ENCODE measurements at places on chromosomes 7 and 10. TPM values are rescaled to one million over a fixed set of nuclear protein-coding genes. Genes with fewer than 3 reads are reported as not detected.

The PNLIPRP2 gene
- total RNA-seq, result not detected

DNA sequence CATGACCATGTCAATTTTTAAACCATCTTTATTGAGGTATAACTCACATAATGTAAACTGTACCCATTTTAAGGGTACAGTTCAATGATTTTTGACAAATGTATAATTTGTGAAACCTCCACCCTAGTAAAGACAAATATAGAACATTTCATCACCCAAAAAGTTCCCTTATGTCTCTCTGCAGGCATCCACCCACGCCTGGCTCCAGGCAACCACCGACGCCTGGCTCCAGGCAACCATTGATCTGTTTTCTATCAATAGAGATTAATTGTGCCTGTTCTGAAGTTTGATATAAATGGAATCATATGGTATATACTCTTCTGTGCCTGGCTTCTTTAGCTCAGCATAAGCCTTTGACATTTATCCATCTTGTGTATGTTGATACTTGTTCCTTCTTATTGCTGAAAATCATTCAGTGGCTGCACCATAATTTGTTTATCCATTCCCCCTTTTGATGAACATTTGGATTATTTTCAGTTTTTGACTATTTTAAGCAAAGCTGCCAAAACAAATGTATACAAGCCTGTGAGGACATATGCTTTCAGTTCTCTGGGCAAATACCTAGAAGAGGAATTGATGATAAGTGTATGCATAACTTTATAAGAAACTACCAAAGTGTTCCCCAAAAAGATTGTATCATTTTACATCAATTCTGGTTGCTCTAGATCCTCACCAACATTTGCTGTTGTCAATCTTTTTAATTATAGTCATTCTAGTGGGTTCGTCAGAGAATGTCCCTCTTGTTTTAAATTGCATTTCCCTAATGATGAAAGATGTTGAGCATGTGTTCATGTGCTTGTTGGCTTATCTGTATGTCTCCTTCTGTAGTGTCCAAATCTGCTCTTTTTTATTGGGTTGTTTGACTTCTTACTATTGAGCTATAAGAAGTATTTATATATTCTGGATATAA, 55.7 kb upstream of the HECTD2 start:
- no peak for DNase-seq
- no peaks in the 10 kb centered on the region for H3K36me3 ChIP-seq
- H3K27ac ChIP-seq, result no peak overlapping the region

The PPP1R17 gene
- total RNA-seq, result not detected

DNA sequence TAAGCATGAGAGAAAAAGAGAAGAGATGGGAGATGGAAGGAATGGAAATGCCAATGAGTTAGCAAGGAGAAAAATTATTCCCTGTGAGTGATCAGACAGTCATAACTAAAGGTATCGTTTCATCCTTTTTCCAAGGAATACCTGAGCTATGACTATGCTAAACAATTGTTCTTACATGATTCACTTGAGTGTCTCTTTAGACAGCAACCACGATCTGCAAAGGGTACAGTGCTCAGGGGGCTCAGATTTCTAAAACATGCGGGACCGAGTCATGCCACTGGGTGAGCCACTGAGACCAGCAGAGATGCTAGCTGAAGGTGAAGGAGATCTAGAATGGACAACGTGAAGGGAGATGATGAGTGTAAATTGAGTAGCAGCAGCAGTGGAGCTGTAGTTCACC, 78.0 kb upstream of the CTTNBP2 start:
- H3K36me3 ChIP-seq, result no peaks in the 10 kb centered on the region
- no peak overlapping the region for H3K27ac ChIP-seq
- H3K4me3 ChIP-seq, result no peak overlapping the region
- no peaks in the 10 kb centered on the region for H3K27me3 ChIP-seq

GRCh38 chr10:69224862-69225657, 4.9 kb downstream of the HKDC1 start:
- H3K36me3 ChIP-seq, result no peaks in the 10 kb centered on the region
- H3K4me3 ChIP-seq, result no peak overlapping the region
- no peaks in the 10 kb centered on the region for H3K27me3 ChIP-seq
- no peak for DNase-seq

The CALCR gene
- not detected for total RNA-seq

The ANKRD30A gene
- not detected for total RNA-seq

The ACTL6B gene
- total RNA-seq, result not detected

GRCh38 chr10:128730922-128731321, 604.7 kb upstream of the MKI67 start:
- no peaks in the 10 kb centered on the region for H3K4me1 ChIP-seq
- H3K36me3 ChIP-seq, result no peaks in the 10 kb centered on the region
- DNase-seq, result no peak
- H3K27ac ChIP-seq, result no peak overlapping the region
- no peak overlapping the region for H3K4me3 ChIP-seq
